Bronchus fibroblast of lung (primary cell): ENCODE measurements at places on chromosomes 7 and 10. TPM values are rescaled to one million over a fixed set of nuclear protein-coding genes. Genes with fewer than 3 reads are reported as not detected.

HOXA4 gene
- 2.2 and 3.1 TPM in 2 replicates for total RNA-seq

BLVRA gene
- 47.4 and 49.4 TPM in 2 replicates for total RNA-seq

JAKMIP3 gene
- total RNA-seq, result under 0.01 TPM in 2 replicates

CYP2C19 gene
- total RNA-seq, result not detected in 2 replicates

BTBD16 gene
- not detected in 2 replicates for total RNA-seq

NEBL gene
- 1.2 and 1.3 TPM in 2 replicates for total RNA-seq

NODAL gene
- total RNA-seq, result not detected in 2 replicates
